NCI-H1048 (cell line): ENCODE measurements at places on chromosomes 6 and 20.

- DNase-seq = no peak
Observed at GRCh38 chr20:29744071-29744470, 1513.4 kb upstream of the DEFB115 start.

DNA sequence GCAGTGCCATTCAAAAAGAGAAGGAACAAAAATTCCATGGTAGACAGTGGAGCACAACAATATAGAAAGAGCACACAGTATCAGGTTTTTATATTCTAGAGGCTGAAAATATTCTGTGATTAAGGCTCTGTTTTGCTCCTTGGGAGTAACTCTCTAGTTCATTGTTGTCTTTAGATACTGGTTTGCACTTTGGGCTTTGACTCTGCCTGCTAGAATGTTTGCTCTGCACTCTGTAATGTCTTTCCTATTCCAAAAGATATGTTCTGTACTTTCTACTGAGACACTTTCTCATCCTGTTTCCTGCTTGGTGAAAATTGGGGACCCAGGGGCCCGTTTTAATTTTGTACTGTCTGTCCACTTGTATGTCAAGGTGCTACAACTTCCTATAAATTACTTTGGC, 564.7 kb downstream of the BMP2 start:
- no peak for DNase-seq

DNA sequence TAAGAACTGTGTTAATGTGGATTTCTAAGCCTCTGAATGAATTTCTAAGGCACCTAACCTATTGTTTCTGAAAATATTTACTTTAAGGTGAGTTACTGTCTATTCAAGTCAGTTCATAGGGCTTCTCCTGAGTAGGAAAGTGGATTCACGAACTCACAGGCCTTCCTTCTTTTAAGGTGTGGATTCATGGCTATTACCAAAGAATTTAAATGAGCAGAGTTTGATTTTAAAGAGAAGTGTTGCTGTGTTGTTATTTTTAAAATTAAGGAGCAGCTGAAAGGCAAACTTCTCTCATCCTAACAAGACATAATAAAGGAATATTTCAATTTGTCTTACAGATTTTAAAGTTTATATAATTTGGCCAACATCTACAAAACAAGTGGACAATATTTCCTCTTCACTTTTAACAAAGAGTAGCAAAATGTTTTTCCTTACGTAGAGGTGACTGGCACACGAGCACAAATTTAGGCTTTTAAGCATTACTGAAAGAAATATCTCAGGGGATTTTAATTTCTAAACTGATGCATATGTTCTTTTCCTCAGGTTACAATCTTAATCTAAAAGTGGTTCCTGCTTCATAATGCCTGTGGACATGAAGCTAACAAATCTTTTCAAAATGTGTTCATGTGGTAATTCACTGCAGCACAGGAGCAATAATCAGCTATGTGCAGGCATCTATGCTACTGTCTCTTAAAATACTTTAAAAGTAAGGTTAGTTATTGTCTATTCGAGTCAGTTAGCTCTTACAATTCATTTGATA, 602 bp upstream of the TSPYL4 start:
- DNase-seq = no peak

- no peak for DNase-seq
Observed at GRCh38 chr6:6243846-6244245, 76.6 kb downstream of the F13A1 start.

- DNase-seq = no peak
Observed at GRCh38 chr6:143323729-143324470, 126.6 kb downstream of the ADAT2 start.

- DNase-seq = no peak
Observed at GRCh38 chr20:8287340-8287739, 155.3 kb downstream of the PLCB1 start.
